Omental fat pad (tissue), 4 donors: ENCODE measurements at places on chromosomes 2 and 18. TPM values are rescaled to one million over a fixed set of nuclear protein-coding genes. Genes with fewer than 3 reads are reported as not detected.

ENOSF1 gene
- 46.0 TPM for total RNA-seq

ADGRF3 gene
- total RNA-seq: not detected

UGT1A7 gene
- not detected for total RNA-seq

NCKAP5 gene
- total RNA-seq: 0.88 TPM

PLGLB1 gene
- total RNA-seq: 0.84 TPM

IL1F10 gene
- not detected for total RNA-seq

ADRA2B gene
- 0.63 TPM for total RNA-seq

DNA sequence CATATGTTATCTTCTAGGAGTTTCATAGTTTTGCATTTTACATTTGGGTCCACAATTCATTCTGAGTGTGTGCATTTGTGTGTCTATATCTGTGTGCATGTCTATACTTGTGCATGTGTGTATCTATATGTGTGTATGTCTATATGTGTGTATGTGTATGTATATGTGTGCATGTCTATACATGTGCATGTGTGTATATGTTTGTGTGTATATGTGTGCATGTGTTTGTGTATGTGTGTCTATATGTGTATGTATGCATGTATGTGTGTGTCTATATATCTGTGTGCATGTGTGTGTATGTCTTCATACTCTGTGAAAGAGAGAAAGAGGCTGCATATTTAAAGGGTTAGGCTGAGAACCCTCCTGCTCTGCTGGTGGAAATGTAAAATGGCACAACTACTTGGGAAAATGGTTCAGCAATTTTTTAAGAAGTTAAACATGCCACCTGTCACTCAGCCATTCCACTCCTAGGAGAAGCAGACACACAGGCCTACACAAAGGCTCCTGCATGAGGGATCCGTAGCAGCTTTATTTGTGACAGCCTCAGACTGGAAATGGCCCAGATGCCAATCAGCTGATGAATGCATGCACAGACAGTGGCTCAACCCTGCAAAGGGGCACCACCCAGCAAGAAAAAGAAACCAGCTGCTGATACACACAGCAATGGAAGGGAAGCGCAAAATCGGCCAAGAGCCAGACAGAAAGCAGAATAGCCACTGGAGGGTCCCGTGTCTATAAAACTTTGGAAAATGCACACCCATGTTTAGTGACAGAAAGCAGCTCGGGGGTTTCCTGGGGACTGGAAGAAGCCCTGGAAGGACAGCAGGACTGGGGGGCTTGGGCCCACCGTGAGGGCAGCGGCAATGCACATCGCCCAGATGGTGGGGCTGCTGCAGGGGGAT is 146.8 kb downstream of the SEPTIN10 start:
- DNase-seq: no peak

DNA sequence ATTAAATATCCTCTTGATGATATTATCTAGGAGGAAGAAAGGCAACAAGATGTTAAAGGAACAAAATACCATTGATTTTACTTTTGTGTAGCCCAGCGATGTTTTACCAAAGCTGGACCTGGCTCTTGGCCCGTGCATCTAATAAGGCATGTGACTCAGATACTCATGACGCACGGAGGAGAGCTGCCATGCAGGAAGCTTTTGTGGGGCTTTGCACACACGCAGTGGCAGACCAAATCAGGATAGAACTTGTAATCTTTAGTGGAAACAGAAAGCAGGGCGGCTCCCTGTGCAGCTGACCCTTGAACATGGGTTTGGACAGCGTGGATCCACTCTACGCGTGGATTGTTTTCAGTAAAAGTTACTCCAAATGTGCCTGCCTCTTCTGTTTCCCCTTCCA is 190.0 kb downstream of the NAPG start:
- no peak for DNase-seq

- DNase-seq: no peak
These were observed 27.1 kb downstream of the CRACDL start for GRCh38 chr2:98908931-98909316.

- DNase-seq: no peak
These were observed 22.8 kb downstream of the OTOF start for GRCh38 chr2:26455037-26455669.

DNA sequence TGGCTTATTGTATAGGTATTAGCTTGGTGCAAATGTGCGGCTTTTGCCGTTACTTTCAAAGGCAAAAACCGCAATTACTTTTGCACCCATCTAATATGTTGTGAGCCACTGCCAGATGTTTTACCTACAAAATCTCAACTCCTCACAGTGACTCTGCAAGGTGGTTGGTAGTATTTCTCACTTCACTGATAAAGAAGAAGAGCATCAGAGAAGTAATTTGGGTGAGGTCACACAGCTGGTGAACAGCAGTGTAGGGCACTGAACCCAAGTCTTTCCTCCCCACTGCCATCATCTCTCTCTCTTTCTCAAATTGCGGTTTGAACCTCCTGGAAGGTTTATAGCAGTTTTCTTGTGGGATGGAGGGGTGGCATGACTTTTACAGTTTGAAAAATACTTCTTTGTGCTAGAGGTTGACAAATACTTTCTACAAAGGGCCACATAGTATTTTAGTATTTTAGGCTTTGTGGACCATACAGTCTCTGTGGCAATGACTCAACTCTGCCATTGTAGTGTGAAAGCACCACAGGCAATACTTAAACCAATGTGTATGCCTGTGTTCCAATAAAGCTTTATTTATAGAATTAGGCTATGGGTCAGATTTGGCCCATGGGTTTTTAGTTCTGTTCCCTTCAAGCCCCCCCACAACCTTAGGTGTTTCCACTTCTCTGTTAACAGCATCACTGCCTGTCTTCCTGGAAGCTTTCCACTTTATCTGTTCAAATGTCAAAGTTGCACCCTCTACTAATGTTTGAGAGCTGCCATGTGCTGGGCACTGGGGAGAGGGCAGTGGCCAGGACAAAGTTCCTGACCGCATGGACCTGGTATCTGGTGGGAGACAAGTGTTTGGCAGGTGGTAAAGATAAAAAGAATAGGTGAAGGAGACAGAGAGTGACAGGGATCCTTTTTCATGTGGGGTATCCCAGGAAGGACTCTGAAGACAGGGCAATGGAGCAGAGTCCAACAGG is 30.1 kb downstream of the FHOD3 start:
- DNase-seq: no peak

- no peak for DNase-seq
These were observed 24.4 kb downstream of the TFCP2L1 start for GRCh38 chr2:121260370-121261154.

DNA sequence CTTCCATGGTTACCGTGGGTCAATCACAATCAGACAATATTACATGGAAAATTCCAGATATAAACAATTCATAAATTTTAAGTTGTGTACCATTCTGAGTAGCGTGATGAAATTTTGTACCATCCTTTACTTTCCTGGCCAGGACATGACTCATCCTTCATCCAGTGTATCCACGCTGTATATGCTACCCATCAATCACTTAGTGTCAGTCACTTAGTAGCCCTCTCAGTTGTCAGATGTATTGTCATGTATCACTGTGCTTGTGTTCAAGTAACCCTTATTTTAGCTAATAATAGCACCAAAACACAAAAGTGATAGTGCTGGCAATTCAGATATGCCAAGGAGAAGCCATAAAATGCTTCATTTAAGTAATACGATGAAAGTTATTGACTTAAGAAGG is 282.6 kb downstream of the CPS1 start:
- DNase-seq: no peak

DNA sequence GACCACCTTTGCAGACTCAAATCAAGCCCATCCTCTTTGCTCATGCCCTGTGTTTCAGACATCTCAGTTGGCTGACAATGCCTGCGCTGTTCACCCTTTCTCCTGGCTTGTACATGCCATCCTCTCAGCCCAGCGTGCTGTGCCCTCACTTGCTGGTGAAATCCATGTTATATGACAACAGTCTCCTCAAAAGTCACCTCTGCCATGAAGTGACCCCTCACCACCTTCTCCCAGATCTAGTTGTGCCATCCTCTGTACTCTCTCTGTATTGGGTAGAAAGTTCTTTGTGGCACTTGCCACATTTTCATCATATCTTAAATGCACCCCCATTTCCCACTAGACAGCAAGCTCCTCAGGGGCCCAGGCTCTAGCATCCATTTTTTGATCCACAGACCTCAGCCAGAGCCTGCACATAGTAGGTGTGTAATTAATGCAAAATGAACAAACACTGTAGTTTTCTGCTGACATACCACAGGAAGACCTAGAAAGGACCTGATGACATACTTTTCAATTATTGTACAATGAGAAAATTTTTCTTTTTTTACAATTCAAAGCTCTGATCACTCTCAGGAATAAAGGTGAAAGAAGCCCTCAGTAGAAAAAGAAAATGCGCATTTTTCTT is 22.8 kb downstream of the ZEB2 start:
- no peak for DNase-seq

DNA sequence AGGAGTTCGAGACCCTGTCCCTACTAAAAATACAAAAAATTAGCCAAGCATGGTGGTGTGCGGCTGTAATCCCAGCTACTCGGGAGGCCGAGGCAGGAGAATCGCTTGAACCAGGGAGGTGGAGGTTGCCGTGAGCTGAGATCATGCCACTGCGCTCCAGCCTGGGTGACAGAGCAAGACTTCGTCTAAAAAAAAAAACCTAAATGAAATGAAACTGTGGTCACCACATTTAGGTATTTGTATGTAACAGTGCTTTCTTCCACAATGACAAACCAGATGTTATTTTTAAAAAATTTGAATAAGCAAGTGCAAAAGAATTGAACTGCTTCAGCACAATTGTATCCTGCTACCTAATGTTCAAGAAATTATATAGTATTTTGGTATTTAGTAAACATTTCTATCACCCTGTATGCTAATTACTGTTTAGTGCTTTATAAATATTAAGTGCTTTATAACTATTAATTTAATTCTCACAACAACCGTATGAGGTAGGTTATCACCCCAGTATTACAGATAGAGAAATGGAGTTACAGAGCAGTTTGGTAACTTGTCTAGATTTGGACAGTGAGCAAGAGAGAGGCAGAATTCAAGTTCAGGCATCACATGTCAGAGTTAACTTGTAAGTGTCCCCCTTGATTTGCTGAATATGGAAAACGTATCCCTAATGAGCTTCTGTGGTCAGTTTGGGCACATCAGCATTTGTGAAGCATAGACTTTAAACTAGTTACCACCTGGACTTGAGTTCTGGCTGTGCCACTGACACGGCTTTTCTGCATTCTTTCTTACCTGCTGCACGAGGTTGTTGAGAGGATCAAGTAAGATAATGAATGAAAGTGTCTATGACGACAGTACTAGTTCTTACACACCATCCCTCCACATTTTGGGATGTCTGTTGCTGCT is 14.4 kb downstream of the PHLPP1 start:
- DNase-seq: no peak

GRCh38 chr2:10454505-10454904 is 6.4 kb upstream of the ODC1 start:
- no peak for DNase-seq

- no peak for DNase-seq
These were observed 32.6 kb downstream of the MRPL44 start for GRCh38 chr2:223989856-223990232.

DNA sequence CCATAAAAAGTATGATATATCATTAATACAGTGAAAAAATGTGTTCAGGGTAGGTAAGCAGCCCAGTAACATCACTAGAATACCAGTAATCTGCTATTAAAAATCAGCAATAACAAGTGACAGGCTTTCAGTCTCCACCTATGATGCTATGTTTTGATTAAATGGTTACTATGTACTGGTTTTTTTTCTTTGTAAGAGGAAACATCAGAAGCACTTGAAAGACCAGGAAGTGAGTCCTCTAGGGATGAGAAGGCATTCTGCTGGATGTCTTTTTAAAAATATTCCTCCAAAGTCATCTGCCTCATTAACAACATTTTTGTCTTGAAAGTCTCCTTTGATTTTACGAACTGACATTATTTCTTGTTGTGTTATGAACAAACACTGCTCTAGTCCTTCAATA is 136.0 kb upstream of the FAM98A start:
- no peak for DNase-seq

DNA sequence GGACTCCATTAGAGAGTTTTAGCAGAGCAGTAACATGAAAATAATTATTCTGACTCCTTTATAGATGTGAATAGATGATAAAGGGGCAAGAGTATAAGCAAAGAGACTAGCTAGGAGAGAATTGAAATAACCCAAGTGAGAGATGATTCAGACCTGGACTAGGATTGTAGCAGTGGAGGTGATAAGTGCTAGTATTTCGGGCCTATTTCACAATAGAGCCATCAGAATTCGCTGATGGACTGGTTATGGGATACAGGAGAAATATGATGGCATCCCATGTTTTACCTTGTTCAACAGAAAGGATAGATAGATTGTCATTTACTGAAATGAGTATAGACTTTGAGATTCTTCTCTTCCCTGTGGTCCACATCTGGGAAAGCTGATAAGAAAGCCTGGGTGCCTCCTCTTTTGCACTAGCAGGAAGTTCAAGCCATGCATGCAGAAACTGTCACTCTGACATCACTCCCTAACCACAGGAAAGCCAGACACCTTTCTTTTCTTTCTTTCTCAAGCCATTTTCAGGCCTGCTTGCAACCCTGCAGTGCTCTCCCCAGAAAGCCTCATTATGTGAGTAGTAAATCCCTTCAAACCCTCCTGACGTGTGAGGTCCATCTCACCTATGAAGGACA is 25.3 kb downstream of the DYNAP start:
- DNase-seq: no peak

DNA sequence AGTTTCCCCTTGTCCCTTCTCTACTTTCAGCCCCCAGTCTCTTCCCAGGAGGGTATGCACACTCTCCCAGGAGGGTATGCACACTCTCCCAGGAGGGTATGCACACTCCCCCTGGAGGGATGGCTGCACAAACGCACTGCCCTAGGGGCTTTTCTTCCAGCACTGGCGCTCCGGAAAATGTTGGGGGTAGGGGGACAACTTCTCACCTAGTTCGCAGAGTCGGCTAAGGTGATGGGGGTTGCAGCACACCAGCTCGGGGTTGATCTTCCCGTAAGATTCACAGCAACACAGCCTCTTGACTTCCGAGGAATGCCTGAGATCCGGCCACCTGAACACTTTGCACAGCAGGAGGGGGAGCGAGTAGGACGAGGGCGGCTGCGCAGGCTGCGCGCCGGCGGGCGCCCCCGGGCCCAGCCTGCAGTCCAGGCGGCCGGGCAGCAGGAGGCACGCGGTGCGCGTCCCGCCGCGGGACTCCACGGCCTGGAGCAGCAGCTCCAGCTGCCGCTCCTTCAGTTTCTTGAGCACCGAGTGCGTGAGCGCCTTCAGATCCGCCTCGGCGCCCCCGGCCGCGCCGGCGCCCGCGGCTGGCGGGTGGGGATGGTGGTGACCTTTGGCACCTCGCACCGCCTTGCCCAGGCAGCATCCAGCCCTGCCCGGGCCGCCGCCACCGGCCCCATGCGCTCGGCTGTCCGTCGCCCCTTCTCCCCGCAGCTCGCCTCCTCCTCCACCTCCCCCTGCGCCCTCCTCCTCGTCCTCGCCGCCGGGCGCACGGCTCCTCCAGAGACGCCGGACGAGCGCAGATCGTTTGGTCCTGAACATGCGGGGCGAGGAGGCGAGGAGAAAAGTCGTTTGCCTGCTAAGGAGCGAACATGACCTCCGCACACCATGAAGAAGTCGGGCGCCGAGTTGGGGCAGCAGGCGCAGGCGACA is 894 bp downstream of the SMAD7 start:
- DNase-seq: no peak

DNA sequence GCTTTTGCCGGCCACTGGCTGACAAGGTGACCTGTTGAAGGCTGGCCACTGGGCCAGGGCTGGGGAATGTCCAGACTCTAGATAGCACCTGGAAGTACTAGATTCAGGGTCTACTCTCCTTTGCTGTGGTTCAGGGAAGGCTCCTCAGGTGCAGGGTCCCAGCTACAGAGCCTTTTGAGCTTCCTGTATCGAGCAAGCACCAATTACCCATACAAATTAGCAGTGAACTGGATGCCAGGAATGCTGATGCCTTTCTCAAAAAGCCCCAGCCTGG is 213.4 kb downstream of the CYP26B1 start:
- no peak for DNase-seq

- DNase-seq: no peak
These were observed 175.9 kb downstream of the SLC4A3 start for GRCh38 chr2:219803294-219803693.
